Amniotic epithelial cell (primary cell): ENCODE measurements at places on chromosomes 5 and 9.

DNA sequence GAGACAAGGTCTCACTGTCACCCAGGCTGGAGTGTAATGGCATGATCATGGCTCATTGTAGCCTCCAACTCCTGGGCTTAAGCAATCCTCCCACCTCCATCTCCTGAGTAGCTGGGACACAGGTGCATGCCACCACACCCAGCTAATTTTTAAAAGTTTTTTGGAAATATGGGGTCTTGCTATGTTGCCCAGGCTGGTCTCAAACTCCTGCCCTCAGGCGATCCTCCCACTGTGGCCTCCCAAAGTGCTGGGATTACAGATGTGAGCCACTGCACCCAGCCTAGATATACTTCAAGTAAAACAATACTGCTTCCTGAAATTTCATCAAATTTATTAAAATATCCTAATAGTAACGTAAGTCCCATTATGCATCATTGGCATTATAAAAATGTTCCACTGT is 33.4 kb downstream of the STARD4 start:
- DNase-seq, result no peak

DNA sequence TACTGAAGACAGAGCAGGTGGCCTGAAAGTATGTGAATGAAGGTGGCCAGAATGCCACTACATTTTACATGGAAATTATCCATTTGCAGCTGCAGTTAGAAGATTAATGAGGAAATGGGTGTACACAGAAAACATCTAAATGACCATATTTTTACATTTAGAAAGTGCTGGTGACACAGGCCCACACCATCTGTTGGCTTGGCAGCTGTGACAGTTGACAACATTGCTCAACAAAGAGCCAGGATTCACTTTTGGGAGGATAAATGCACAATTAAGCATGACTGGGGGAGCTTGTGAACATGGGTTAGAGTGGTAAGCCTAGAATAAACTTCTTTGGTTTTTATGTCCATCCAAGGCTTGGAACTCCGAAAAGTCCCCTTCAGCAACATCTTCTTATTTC is 360.5 kb downstream of the KCTD16 start:
- DNase-seq, result no peak

DNA sequence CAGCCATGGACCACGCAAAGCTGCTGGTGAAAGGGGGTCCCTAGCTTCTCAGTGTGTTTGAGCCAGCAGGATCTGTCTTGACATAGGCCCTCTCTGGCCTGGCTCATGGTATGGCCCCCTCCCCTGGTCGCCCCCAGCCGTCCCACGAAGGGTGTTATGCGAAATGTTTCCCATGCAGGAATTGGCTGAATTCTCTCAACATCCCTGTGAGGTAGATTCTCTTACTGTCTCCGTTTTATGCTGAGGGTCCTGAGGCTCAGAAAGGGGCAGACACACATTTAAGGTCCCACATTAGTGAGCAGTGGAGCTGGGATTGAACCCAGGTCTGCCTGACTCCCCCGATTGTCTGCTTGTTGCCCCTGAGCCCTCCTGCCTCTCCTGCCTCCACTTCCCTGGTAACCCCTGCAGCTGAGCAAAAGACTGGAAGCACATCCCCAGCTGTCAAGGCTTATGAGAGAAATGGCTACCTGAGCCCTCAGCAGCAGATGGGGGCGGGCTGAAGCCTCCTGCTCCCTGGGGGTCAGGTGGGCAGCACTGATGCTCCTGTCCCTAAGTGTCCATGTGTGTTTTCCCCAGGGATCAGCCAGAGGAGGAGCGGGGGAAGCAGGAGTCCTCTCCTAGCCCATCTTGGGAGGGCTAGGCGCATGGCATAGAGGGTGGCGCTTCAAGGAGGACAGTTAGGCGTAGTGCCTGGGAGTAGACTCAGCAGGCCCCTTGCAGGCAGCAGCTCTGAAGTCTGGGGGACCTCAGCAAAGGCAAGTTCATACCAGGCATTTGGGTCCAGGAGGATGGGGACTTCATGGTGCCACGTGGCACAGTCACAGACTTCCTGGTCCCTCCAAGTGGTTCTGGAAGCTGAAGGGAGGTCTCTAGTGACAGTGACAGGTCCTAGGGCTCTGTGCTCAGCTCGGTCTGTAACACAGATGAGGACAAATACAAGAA is 49.0 kb upstream of the GARNL3 start:
- no peak for DNase-seq

- no peak for DNase-seq
Measured at GRCh38 chr5:6319116-6319515, 59.2 kb downstream of the MED10 start.

DNA sequence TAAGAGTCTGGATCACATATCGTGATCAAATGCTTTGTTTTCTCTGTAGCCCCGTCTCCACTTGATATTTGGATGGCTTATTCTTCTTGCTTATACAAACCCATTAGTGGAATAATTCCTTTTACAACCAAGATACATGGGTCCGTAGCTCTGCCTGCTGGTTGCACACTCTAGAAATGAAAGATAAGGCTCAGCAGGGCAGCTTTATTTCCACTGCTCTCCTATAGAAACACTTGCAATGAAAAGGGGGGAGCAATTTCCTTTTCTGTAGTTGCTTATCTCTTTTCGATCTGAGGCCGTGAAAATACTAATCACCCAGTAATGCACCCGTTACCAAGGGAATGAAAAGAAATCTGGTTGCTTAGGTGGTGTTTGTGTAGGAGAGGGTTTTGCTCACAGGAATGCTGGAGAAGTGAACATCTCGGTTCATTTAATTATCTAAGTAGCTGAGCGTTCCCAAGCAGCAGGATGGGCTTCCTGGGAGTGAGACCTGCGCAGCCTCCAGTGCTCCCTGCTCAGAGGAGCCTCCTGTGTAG is 131.7 kb downstream of the ADAMTS16 start:
- peak; percentile 78 for DNase-seq
